NCI-H2171 (cell line): ENCODE measurements at places on chromosomes 11 and 22.

- no peak for DNase-seq
Observed at GRCh38 chr11:61378713-61379313, 13.6 kb upstream of the TMEM216 start.

DNA sequence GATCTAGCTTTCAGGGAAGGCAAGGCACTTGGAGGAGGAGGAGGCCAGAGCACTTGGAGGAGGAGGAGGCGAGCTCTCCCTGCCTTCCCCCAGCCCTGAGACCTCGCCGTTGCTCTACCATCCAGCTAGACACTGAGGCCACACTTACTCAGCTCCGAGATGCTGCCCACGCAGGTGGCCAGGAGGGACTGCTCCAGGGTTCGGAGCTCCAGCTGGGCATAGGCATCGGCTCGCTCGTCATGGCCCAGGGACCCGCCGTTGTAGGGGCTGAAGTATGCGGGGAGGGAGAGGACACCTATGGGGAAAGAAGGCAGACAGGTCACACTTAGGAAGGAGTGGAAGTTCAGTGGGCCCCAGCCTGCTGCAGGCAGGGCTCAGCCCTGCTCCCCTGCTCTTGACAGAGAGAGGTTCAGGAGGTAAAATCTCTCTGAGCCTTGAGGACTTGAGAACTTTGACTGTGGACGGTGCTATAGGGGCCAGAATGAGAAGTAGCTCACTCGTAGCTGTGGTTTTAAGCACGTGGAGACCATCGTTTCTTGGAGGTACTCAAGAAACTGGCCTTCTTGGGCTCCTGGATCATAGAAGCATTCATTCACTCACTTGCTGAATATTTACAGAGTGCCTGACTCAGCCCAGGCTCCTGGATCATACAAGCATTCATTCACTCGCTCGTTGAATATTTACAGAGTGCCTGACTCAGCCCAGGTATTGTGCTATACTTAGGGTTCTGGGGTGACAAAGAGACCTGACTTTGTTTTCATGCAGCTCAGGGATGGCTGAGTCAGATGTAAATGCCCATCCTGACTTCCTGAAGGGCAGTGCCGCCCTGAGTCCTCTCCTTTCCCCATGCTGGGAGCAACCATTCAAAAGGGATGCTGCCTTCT, 99.2 kb downstream of the NAT10 start:
- DNase-seq: no peak

DNA sequence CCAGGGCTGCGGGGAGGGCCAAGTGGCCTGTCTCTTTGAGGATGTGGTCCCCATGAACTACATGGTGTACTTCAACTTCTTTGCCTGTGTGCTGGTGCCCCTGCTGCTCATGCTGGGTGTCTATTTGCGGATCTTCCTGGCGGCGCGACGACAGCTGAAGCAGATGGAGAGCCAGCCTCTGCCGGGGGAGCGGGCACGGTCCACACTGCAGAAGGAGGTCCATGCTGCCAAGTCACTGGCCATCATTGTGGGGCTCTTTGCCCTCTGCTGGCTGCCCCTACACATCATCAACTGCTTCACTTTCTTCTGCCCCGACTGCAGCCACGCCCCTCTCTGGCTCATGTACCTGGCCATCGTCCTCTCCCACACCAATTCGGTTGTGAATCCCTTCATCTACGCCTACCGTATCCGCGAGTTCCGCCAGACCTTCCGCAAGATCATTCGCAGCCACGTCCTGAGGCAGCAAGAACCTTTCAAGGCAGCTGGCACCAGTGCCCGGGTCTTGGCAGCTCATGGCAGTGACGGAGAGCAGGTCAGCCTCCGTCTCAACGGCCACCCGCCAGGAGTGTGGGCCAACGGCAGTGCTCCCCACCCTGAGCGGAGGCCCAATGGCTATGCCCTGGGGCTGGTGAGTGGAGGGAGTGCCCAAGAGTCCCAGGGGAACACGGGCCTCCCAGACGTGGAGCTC, 13.5 kb downstream of the ADORA2A start:
- no peak for DNase-seq

DNA sequence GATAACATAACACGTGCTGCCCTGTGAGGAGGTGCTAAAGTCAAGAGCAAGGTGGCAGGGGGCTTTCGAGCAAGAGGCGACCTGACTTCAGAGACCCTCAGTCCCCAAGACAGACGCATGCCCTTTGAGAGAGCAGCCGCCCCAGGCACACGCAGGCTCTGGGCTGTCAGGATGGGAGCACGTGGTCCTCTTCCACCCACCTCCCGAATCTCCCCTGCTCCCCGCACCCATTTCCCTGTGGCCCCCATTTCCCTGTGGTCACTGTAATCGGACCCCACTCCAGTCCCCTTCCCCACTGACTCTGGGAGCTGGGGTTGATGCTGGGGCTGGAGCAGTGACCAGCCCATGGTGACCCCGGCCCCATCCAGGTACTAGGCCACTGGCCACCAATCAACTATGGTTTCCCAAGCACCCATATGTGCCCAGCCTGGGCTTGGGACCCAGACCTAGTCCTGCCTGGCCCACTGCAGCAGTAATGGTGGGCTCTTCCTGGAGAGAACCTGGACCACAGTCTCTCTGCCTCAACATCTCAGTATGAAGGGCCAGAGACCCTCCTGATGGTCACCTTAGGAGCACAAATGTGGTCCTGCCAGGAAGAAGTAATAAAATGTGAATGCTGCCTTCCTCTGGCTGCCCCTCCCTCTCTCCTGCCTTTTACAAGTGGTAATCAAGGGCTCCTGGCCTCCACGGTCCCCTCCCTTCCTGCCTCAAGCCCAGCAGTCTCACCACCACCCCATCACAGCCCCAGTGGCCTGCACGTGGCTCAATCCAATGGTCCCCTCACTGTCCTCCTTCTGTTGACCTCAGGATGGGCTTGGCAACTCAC, 39.0 kb downstream of the IGLL5 start:
- no peak for DNase-seq

DNA sequence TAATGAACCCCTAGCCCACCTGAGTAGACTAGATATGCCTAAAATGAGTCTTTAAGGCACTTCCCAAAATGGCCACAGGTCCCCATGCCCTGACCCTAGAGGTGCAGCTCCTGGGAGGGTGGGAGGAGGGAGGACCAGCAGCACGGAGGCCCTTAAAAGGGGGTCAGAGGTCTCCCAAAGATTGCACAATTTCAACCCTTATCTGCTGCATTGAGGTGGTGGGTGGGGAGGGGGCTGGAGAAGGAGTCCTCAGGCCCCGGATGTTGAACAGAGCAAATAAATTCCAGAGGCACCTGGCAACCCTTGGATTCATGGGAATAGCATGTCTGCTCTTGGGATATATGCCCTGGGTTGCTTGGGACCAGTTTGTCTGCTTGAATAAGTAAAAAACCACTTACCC, 57.6 kb downstream of the NAV2 start:
- DNase-seq: no peak

GRCh38 chr11:125481531-125481930, 14.5 kb downstream of the FEZ1 start:
- no peak for DNase-seq

- no peak for DNase-seq
Observed at GRCh38 chr22:38704654-38705234, 1.0 kb upstream of the GTPBP1 start.

GRCh38 chr11:44319170-44319551, 9.2 kb upstream of the ALX4 start:
- DNase-seq: no peak

GRCh38 chr11:70859180-70859579, 393.2 kb downstream of the SHANK2 start:
- DNase-seq: no peak

DNA sequence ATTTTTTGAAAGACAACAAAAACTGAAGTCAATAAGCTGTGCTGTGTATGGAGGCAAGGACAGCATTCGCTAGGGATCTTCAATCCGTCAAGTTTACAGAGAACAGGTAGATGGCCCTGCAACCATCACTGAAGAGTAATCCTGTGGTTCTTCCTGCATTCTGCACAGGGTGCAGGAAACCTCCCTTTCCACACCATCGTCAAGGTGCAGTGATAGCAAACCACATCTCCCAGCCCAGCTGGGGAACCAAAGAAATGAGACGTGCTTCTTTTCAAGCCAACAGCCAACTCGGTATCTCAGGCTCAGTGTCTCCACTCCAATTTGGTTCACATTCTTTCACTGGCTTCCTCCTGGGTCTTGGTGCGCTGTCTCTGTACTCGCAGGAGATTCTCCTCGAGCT, 814.5 kb downstream of the OPCML start:
- no peak for DNase-seq
